HuH-7 (cell line): ENCODE measurements at places on chromosomes 4 and X.

DNA sequence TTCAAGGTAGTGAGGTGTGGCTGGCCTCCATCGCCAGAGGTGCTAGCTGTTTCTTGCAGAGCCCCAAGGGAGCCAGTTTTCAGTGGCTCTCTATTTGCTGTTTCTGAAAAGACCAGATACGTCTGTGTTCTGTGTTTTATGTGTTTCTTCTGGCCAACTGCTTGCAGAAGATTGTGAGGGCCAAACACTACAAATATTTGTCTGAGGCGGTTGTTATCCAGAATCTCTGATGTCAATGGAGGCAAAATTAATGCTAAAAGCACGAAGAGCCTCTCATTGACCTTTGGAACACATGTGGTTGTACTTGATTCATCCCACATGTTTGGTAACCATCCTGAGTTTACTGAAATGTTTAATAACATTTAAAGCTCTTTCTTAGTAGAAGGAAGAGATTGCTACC lies 113.9 kb downstream of the CT47B1 start:
- DNase-seq, result no peak

- no peak for DNase-seq
Measured at GRCh38 chr4:52728691-52729240, 22.5 kb downstream of the ERVMER34-1 start.

DNA sequence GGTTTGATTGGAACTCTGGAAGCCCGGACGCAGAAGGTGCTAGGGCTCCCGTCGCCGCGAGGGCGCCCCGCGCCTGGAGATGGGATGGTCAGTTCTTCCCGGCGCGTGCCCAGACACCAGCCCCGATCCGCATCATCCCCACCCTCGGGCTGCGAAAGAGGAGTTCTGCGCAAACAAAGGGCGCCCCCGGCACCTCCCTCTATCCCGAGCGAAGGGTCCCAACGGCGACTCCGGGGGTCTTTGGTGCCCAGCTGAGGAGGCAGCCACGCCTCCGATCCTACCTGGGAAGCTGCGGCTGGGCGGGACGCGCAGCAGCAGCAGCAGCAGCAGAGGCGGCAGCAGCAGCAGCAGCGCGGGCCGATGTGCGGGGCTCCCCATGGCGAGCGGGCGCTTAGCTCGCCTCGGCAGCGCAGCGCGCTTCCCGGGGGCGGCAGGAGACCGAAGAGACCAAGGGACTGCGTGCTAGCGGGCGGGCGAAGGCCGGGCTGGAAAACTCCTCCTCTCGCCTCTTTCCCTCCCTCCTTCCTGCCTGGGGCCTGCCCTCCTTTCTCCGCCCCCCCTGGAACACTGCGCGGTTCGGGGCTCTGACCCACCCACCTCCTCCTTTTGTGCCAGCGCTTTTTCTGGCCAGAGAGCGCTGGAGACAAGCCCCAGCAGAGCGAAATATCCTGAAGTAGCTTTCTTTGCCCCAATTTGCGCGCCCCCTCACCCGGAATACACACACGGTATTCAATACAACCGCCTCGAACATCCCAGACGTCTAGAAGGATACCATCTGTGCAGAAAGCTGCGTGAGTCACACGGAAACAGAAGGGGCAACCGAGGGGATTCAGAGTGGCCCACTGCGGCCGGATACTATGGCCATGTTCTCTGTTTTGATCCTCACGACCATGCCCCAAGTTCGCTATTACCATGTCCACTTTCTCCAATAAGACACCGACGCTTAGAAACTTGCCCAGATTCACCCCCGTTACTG lies at the start of gene SRPX:
Gene SRPX (minus strand): TSS at position 457 of the 976 bp plus-strand sequence. CDS start 79 bp downstream, at position 378.
- DNase-seq, result no peak

GRCh38 chrX:34809096-34809495 lies 133.5 kb upstream of the FAM47B start:
- DNase-seq, result no peak

DNA sequence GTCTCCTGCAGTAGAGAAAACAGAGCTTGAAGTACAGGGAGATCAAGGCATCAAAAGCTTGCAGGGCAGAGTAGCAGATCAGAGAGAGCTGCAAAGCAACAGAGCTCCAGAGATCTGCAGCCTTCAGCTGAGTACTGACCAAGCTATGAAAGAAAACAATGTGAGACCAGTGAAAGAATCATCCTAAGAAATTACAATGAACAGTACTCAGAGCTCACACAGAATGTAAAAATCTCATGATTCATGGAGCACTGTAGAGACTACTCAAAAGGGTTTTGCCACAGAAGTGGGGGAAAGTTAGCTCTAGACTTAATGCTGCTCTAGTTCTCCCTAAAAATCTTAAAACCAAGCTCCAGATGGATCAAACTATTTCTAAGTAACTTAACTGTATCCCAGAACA lies 80.0 kb upstream of the MAB21L2 start:
- no peak for DNase-seq

DNA sequence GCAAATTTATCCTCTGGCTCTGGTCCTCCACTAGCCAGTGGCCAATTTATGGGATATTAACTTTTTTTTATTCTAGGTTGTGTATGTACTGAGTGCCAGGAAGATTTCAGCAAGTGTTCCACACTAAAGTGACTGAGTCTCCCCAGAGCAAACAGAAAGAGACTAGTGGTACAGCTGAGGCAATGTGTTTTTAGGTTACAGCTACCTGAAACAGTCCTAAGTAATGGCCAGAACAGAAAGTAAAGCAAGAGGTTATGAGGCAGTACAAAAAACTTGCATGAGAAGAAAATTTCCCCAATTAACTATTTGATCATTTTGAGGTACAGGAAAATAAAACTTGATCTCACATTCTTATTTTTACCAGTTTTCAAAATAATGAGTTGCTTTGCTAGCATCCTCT lies 31.2 kb downstream of the PRDM8 start:
- no peak for DNase-seq
